ENCODE measurements at places on chromosomes 12 and 14.
A peak's percentile ranks its signal among the peaks of the same experiment; 100 is the strongest.

DNA sequence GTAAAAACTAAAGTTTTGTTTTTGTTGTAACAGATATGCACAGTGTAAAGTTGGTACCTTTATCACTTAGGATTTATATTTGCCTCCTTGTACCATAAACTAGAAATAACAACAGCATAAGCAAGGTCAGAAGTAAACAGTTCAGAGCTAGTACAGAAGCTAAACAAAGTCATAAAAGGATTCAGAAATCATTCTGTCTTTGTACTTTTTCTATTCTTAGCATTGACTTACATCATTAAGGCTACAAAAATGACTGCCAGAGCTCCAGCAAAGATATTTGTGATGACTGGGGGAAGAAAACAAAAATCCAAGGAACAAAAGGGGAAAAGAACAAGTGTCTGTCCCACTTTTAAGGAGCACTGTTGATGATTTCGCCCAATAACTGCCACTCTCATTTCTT lies 347.2 kb downstream of the CCDC91 start:
- no peak for DNase-seq

DNA sequence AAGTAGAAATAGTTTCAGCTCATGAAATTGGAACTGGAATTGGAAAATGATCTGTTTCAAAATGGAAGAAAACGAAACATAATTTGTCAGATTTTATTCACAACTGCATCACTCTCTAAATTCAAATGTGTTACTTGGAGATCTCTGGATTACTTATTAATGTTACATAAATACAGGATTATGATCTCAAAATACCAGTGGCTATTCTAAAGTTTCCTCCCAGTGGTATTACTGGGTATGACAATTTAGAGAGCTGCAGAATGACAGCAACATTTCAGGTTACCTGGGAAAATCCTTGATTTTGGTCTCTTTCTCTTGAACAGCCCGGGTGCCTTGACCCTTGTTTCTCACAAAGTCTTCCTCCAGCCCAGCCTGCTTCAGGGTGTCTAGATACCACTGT lies 14.2 kb downstream of the FAM161B start:
- peak; percentile 29 for DNase-seq

GRCh38 chr12:58293308-58293982 lies 352.1 kb downstream of the ATP23 start:
- no peak for DNase-seq

- no peak for DNase-seq
Observed at GRCh38 chr14:52391881-52392615, 77.9 kb downstream of the PTGER2 start.

DNA sequence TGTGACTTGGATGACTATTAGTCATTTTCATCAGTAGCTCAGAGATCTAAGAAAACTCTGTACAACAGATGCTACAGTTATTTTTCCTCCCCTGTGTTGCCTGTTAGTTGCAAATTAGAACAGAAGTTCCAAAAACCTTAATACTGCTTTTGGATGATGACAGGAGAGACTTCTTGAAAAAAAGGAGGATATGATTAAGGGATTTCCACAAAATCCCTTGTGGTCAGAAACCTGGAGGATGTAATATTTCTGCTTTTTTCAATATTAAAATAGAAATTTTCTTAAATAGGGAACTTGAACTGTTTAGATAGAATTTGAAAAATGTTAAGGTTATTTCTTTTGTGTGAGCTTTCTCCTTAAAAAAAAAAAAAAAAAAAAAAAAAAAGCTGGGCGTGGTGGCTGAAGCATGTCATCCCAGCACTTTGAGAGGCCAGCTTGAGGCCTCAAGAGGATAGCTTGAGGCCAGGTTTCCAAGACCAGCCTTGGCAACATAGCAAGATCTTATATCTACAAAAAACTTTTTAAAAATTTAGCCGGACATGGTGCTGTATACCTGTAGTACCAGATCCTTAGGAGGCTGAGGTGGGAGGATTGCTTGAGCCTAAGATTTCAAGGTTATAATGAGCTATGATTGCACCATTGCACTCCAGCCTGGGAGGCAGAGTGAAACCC lies 14.1 kb downstream of the CMAS start:
- DNase-seq, result no peak

DNA sequence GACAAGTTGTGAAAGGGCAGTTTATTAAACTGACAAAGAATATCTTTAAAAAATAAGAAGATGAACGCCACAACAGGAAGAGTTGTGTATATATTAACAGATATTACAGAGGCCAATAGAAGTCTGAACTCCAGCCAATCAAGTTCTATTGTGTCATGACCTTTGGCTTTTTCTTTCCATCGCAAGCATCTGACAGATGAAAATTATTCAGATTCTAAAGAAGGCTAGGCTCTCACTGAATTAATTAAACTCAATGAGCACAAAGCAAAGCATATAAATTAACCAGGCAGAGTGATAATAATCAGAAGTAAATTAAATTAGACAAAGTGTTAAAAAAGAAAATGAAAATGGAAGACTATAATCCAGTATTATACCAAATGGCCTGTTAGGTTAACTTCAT lies 62.0 kb upstream of the PYGL start:
- no peak for DNase-seq

GRCh38 chr12:94033101-94033500 lies 115.3 kb upstream of the PLXNC1 start:
- DNase-seq, result no peak

DNA sequence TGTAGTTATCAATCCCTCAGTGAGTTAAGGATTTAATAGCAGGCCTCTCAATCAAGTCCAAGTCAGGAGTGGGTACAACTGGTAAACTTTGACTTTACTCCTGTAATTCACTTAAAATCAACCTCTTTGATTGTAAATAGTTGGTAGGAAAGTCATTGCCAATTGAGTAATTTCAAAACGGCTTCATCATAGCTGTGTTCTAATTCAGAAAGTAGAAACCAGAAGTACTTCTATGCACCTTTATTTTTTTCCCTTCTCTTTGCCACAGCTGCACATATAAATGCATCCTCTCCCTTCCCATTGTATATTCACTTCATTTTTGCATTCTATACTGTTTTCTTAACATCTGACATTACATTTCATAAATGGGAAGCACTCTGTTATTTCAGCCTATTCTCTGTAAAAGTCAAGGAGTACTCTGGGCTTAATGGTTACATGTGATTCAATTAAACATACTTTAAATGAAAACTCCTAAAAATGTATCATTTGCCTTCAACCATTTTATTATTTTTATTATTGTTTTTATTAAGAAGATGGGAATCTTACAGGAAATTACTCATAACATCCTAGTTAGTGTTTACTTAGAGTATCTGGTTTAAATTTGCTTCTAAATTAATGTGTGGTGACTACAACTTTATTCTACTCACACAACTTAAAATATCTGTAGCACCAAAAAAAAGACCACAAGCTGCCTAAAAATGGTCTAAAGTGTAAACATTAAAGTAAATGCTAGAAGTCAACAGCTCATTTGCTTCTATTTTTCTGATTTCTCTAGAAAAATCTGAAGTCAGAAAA lies 171.2 kb downstream of the CEP128 start:
- no peak for DNase-seq

DNA sequence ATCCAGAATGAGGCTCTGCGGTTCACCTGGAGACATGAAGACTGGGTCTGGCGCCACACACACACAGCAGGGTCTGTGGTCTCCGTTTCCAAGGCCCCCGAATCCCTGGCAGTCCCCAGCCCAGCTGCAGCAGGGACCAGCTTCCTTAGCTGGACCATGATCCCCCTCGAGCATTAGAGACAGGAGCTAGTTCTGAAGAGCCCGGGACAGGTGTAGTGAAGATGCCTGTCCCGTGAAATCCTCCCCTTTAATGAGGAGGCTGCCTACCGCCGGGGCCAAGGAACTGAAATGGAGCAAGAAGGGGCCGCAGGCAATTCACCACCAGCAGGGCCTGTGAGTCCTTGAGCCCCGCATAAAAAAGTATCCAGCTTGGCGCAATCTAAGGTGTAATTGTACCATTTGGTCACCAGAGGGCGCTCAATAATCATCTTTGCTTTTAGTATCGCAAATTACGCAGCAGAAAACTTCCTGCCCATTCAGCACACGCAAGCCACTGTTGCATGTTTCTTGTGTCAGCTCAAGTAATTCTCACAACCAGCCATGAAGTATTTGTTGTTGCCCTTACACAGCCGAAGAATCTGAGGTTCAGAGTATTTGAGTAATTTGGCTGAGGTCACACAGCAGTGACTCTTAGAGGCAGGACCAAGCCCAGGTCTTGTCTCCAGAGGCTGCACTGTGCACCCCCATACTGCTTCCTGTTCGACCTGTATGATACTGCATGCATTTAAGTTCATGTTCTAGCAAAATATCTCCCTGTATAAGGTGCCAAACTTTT lies 54.3 kb upstream of the PPP2R5C start:
- peak; percentile 91 for DNase-seq

- DNase-seq, result no peak
Observed at GRCh38 chr14:51962711-51963110, 26.6 kb upstream of the RTRAF start.

DNA sequence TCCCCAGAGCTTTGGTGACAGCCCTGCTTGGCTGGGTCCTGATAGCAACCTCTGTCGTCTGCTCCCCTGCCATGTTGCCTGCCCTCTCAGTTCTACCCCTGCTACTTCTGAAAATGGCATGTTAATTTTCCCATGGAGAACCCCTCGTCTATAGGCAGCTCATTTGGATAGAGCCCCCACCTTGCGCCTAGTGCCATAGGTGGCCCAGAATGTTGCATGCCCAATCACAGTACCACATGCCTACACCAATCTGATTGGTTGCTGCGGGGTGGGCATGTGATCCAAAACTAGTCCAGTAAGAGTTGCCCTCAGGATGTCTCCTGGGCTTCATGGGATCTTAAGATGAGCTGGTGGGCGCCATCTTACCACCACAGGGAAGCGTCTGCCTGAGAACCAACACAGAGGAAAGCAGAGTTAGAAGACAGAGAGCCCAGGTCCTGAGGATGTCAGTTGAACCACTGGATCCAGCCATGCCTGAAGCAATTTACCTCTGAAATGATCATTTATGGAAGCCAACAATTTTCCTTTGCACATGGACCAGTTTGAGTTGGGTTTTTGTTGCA lies 85.7 kb downstream of the PAPOLA start:
- no peak for DNase-seq

GRCh38 chr14:49994951-49995561 lies 102.2 kb downstream of the ARF6 start:
- no peak for DNase-seq

GRCh38 chr12:73465106-73465505 lies 1072.5 kb upstream of the ATXN7L3B start:
- DNase-seq, result no peak

DNA sequence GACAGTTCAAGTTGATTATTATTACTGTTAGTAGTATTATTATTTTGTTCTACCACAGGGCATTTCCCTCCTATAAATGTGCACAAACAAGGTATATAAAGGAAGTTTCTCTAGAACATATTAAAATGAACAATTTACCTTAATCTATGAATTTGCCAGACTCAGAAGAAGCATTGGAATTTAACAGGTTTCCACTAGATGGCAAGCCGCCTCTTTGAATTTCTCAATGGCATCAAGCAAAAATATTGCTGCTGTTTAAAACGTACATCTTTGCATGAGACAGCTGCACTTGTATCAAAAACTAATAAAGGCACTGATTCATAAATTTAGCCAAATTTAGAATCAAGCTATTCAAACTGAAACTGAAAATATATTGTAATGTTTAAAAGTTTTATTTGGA lies 34.6 kb upstream of the MIS18BP1 start:
- DNase-seq, result peak; percentile 22

GRCh38 chr14:74934041-74934440 lies 11.0 kb upstream of the RPS6KL1 start:
- DNase-seq, result peak; percentile 19

DNA sequence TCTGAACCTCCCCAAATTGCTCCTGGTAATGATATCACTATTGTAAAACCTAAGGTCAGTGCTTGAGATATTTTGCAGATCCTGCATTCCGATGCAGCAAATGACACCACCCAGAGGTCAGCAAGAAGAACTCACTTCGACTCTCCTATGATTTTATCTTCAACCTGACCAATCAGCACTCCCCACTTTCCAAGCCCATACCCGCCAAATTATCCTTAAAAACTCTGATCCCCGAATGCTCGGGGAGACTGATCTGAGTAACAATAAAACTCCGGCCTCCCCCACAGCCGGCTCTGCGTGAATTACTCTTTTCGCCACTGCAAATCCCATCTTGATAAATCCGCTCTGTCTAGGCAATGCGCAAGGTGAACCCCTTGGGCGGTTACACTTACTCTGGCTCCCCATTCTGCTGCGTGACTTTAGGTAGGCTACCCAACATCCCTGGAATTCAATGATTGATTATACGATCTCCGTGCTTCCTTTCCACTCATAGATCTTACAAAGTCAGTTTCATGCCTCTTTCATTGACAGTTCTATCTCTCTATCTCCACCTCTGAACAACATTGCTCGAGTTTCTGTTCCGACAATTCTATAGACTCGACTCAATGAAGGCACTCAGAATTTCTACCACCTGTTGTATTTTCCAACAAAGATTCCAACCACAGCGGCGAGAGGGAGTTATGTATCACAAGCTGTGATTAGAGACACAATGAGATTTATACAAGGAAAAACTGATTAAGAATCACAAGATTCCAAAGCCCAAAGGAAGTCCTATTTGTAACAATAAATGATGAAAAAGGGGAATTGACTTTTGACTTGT lies 939 bp downstream of the NPC2 start:
- DNase-seq, result peak; percentile 50
